IPS DF 19.7 (cell line): ENCODE measurements at places on chromosomes 16 and 17.
A peak's percentile ranks its signal among the peaks of the same experiment; 100 is the strongest.

GRCh38 chr17:79137015-79137788 is 62.6 kb downstream of the ENGASE start:
- no peak for DNase-seq

GRCh38 chr16:59180083-59180476 is 446.0 kb upstream of the GOT2 start:
- DNase-seq = no peak

GRCh38 chr17:16486373-16487250 is 5.4 kb downstream of the LRRC75A start:
- DNase-seq = no peak

DNA sequence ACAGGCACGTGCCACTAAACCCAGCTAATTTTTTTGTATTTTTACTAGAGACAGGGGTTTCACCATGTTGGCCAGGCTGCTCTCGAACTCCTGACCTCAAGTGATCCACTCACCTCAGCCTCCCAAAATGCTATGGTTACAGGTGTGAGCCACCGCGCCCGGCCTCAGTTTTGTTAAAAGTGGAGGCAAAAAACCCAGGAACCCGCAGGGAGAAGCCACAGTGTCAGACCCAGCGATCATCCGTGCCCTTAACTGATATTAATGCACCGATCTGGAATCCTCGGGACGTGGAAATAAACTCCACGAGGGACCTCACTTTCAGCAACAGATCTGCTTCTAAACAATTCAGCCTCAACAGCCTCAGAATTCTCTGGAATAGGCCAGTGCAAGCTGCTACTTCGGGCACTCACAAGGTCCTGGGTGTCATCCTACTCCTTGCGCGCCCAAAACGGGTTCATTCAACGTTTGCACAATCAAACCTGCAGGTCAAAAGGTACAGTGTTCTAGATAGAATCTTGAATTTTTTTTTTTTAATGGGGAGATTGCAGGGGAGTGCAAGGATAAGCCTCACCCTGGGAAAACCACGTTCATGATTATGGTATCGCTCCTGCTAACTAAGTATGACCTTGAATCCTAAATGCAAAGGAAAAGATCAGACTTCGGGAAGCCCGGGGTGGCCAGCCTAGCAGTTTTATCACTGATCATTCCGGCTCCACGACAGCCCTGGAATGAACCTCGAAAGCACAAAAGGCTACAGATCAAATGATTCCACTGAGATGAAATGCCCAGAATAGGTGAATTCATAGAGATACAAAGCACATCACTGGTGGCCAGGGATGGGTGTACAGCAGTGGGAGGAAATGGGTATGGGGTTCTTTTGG is 22.4 kb downstream of the LITAF start:
- DNase-seq = no peak

DNA sequence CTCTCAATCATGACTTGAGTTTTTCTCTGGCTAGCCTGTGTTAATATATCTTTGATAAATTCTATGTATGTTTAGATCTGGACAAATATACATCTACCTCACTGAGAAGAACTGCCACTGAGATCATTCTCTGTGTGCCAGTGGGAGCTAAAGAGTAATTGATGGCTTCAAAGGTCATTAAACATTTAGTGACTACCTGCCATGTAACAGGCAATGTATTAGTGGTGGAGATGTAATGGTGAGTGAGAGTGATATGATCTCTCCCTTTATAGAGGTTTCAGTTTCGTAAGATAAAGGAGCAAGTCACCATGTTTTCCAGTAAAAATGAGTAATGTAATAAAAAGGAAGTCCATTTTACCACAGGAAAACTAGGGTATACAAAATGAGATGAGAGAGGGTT is 235.8 kb upstream of the CDH8 start:
- no peak for DNase-seq

DNA sequence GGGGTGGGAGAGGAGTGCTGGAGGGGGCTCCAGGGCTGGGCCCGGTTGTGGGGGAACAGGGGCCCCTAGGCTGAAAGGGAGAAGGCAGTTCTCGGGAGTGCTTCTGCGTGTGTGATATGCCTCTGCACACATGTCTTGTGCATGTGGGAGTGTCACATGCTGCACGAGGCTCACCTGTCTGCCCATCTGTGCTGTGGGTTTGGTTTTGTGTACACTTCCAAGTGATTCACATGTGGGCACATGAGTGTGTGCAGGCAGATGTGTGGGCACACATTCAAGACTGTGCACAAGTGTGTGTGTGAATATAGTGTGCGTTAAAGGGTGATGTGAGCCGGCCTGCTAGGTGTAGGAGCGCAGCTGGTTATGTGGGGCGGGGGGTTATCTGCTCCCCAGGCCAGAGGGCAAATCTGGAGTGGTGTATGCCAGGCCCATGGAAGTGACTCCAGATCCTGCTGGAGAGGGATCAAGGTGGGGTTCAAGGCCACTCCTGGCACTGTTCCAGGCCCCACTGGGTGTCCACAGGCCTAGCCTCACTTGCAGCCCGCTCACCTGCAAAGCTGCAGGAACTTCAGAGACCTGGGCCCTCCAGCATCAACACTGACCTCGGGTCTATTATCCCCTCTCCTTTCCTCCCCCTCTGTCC is 3.8 kb upstream of the BAHCC1 start:
- no peak for DNase-seq

- no peak for DNase-seq
Measured at GRCh38 chr17:65359016-65359415, 202.4 kb downstream of the AXIN2 start.

- no peak for DNase-seq
Measured at GRCh38 chr17:77822302-77823030, 136.0 kb upstream of the TNRC6C start.

GRCh38 chr17:53942436-53942835 is 119.7 kb downstream of the KIF2B start:
- no peak for DNase-seq

GRCh38 chr17:41413982-41414381 is 10.4 kb downstream of the KRT37 start:
- DNase-seq = no peak

- no peak for DNase-seq
Measured at GRCh38 chr17:64694207-64694606, 32.1 kb upstream of the SMURF2 start.

- DNase-seq = no peak
Measured at GRCh38 chr17:75697651-75698291, 23.5 kb upstream of the ITGB4 start.

- no peak for DNase-seq
Measured at GRCh38 chr17:2138761-2139160, 83.9 kb downstream of the HIC1 start.

- DNase-seq = no peak
Measured at GRCh38 chr17:72432881-72433280, 312.1 kb downstream of the SOX9 start.

GRCh38 chr17:81833160-81833920 is at the start of gene MCRIP1:
TSS of gene MCRIP1 (minus strand) at chr17:81833291. CDS start at chr17:81824506, 8,785 bp downstream.
- DNase-seq = peak; percentile 67

GRCh38 chr16:80543162-80543561 is 2.4 kb downstream of the DYNLRB2 start:
- DNase-seq = no peak

DNA sequence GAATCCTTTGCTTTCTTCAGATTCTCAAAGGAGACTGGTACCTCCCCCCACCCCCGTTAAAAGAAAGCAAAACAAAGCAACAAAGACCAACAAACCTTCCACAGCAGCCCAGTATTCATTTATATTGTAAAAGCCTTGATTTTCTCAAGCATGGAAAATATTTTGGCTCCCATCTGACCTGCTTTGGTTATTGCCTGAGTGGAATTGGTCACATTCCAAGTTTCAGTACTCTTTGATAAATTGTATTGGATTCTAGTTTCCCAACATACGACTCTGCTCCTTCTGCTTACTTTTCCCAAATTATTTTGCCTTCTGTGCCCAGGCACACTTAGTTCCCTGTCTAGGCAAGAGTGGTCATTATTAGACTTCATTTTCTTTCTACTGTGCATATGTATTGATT is 1.3 kb downstream of the ABCC11 start:
- no peak for DNase-seq

DNA sequence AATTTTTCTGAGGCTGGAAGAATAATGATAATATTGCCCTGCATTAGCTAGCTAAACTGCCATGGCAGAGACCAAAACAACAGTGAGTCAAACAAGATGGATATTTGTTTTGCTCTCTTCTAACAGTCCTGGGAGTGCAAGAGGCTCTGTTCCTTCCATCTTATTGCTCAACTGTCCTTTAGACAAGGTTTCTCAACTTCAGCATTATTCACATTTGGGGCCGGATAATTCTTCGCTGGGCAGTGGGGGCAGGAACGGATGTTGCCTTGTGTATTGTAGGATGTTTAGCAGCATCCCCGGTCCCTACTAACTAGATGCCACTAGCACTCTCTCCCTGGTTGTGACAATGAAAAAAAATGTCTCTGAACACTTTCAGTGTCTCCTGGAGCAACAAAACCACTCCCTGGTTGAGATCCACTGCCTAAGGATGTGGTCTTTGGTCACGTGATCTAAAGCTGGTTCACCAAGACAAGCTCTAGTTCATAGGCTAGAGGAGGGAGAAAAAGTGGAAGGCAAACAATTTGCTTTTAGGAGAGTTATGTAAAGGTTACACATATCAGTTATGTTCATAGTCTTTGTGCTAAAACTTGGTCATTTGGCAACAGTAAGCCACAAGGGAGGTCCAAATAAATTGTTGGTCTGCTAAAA is 144.4 kb downstream of the PCTP start:
- DNase-seq = no peak

GRCh38 chr16:69939821-69940585 is 11.1 kb upstream of the CLEC18A start:
- no peak for DNase-seq

- no peak for DNase-seq
Measured at GRCh38 chr16:578870-579405, 9.2 kb downstream of the PIGQ start.

GRCh38 chr17:83012200-83012785 is 67.1 kb upstream of the METRNL start:
- DNase-seq = no peak

DNA sequence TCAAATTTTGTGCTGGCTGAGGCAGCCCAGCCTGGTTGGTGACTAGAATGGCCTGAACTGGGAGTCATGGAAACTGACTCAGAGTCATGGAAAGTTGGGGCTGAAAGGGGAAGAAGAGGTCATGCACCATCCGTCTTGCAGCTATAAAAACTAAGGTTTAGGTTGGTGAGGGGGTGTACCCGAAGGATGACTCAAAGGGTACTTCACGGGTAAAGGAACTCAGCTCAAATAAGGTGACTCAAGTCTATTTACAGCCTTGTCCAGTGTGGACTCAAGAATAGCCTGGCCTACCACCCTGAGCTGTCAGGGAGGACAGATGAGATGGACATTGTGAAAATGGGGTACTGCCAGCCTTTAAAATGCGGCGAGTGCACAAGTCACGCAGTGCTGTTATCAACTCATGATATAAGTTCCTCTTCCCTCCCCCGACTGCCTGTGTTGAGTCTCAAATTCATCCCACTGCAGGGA is 18.6 kb downstream of the CD300LB start:
- DNase-seq = no peak

- DNase-seq = no peak
Measured at GRCh38 chr16:50683689-50684374, 2.7 kb upstream of the SNX20 start.

DNA sequence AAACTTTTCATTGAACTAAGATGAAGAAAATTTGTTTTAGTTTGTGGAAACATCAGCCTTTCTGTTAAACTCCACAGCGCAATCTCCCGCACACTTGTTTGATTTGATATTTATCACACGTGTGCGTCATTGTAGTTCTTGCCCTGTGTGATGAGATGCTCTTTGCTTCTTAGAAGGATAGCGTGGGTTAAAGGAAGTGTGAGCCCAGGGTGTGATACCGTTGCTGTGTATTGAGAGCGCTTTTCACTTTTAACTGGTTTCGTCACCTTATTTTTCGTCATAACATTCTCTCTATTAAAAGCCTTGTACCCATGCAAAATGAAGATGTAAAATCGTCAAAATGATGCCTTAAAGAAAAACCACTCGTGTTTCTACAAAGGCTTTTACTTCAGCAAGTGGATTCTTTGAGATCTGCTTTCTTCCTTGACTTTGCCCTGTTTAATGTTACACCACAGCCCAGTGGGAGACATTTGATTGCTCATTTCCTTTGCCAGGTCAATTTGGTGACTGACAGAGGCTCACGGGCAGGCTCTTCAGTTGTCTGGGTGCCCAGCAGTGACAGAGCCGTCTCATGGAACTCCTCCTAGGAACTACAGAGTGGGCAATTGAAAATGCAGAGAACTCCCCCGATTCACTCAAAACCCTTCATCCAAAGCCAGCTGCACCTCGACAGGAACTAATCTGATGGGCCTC is 61.1 kb downstream of the RPA1 start:
- no peak for DNase-seq

- DNase-seq = peak; percentile 38
Measured at GRCh38 chr17:27569257-27569722, 61.7 kb upstream of the LGALS9 start.

DNA sequence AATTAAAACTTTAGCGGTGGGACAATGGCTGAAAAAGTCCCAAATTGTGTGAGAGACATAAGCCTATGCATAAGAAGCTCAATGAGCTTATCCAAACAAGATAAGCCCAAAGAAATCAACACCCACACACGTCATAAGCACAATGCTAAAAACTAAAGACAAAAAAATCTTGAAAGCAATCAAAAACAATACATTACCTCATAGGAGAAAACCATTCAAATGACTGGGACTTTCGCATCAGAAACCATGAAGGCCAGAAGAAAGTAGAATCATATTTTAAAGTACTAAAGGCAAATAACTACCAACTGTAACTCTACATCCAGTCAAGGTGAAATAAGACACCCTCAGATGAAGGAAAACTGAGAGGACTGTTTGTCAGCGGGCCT is 50.2 kb downstream of the ZCCHC14 start:
- DNase-seq = no peak

DNA sequence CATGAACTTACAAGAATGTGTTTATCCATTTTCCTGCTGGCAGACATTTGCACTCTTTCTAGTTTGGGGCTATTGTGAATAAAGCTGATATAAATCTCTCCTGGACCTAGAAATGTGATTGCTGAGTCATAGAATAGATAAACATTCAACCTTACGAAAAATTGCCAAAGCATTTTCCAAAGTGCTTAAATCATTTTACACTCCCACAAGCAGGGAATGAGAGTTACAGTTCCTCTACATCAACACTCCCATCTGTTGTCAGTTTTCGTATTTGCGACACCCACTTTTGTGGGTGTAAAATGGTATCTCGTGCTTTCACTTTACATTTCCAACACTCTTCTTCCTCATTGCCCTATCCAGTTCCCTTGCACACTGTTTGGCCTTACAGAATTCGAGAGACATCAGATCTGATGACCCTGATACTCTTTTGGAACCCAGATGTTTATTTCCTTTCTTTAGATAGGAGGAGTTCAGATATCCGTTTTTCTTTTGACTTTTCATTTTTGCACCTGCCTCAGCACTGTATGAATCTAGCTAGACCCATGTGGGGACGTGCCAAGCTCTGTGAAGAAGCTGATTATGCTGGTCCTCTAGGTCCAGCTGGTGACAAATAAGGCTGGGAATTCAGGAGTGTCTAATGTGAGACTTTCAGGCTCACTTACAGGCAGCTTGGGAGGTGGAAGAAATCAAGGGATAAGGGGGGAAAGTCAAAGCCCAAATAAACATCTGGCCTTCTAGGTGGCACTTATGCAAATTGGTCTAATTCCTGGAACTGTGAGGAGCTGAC is 14.0 kb downstream of the SOX9 start:
- DNase-seq = no peak

GRCh38 chr17:65503557-65503956 is 57.9 kb downstream of the AXIN2 start:
- no peak for DNase-seq
